ENCODE measurements at places on chromosomes 2 and 18.

DNA sequence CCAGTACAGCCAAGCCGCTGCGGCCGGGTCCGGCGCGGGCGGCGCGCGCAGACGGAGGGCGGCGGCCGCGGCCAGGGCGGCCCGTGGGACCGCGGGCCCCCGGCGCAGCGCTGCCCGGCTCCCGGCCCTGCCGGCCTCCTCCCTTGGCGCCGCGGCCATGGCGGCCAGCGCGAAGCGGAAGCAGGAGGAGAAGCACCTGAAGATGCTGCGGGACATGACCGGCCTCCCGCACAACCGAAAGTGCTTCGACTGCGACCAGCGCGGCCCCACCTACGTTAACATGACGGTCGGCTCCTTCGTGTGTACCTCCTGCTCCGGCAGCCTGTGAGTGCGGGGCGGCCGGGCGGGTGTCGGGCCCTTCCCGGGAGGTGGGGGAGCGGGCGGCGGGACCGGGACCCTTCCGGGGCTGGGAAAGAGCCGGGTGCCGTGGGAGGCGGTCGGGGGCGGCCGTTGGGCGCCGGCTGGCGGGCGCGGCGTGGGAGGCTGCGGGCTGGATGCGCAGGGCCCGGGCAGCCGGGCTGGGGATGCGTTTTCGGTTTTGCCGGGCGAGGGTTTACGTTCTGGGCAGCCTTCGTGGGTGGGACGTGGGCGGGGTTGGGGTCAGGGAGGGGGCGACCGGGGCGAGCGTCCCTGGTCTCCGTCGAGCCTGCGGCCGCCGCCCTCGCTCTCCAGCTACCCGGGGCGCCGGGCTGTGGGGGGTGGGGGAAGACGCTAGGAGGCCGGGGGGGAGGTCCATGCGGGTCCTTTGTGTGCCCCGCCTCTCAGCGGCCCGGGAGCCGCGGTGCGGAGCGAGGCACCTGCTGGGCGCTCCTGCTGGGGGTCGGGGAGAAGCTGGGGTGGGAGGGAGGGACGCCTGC, 537 bp downstream of the AGFG1 start:
- no peak for DNase-seq
- H3K36me3 ChIP-seq = no peaks in the 10 kb centered on the region
- peak overlapping the region; percentile 97 for H3K4me3 ChIP-seq
- no peaks in the 10 kb centered on the region for H3K27me3 ChIP-seq

DNA sequence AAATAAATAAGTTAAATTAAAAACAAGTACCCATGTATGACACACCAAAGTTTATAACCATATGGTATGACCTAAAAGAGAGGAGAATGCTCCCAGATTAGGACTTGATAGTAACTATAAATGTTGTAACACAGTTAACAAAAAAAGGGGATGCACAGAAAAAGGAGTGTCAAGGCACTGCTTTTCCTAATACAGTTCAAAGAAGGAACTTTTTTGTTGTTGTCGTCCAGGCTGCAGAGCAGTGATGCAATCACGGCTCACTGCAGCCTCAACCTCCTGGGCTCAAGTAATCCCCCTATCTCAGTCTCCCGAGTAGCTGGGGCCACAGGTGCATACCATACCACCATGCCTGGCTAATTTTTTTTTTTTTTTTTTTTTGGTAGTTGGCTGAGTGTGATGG, 2.7 kb downstream of the NARS1 start:
- H3K27me3 ChIP-seq = no peaks in the 10 kb centered on the region
- H3K27ac ChIP-seq = no peak overlapping the region
- H3K4me1 ChIP-seq = no peaks in the 10 kb centered on the region
- peaks cover 40% of the 10 kb centered on the region for H3K36me3 ChIP-seq

DNA sequence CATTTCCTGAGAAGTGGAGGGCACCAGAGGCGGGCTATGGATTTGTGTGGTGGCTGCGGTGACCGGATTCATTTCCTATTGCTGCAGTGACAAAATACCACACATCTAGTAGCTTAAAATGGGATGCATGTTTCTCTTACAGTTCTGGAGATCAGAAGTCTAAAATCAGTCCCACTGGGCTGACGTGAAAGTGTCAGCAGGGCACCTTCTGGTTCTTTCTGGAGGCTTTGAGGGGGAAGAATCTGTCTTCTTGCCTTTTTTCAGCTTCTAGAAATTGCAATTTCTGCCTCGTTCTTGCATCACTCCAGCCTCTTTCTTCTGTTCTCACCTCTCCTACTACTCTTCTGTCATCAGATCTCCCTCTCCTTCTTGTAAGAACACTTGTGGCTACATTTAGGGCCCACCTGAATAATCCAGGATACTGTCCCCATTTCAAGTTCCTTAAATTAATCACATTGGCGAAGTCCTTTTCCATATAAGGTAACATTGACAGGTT, 111.2 kb downstream of the MARCHF4 start:
- H3K27ac ChIP-seq = no peak overlapping the region
- no peaks in the 10 kb centered on the region for H3K4me1 ChIP-seq
- no peak overlapping the region for H3K4me3 ChIP-seq
- DNase-seq = no peak
- no peaks in the 10 kb centered on the region for H3K36me3 ChIP-seq
- H3K27me3 ChIP-seq = no peaks in the 10 kb centered on the region

DNA sequence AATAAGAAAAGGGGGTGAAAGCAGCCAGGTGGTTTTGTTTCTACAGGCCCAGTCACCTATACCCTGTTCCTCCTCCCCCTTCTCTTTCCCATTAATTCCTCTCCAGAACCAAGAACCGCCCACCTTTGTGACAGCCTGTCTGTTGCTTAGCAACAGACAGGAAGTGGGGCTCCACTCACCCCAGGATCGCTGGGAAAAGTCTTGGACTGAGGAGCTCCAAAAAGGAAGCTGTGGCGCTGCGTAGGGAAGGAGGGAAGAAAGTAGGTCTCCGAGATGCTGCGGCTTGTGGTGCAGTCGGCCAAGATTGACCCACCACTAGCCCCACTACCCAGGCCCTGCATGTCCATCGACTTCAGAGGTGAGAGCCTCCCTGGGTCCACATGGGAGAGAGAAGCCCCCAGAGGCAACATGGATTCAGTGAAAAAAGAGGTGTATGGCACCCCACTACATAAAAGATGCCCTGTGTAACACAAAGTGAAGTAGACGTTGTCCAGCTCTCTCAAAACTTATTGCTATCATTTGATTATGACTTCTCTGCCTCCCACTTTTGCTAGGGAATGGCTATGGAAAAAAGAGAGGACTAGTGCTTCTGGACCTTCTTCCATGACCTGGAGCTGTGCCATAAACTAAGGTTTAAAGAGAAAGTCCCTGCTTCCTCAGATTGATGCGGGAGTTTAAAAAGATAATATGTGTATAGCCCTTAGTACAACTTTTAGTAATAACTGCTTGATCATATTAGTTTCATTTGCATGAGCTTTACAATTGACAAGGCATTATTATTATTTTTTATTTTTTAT, at the start of gene FER1L5:
Gene FER1L5 (plus strand): TSS at position 201 of the 797 bp plus-strand sequence. CDS start 73 bp downstream, at position 274.
- H3K4me1 ChIP-seq = no peaks in the 10 kb centered on the region
- no peaks in the 10 kb centered on the region for H3K36me3 ChIP-seq
- H3K27me3 ChIP-seq = no peaks in the 10 kb centered on the region

DNA sequence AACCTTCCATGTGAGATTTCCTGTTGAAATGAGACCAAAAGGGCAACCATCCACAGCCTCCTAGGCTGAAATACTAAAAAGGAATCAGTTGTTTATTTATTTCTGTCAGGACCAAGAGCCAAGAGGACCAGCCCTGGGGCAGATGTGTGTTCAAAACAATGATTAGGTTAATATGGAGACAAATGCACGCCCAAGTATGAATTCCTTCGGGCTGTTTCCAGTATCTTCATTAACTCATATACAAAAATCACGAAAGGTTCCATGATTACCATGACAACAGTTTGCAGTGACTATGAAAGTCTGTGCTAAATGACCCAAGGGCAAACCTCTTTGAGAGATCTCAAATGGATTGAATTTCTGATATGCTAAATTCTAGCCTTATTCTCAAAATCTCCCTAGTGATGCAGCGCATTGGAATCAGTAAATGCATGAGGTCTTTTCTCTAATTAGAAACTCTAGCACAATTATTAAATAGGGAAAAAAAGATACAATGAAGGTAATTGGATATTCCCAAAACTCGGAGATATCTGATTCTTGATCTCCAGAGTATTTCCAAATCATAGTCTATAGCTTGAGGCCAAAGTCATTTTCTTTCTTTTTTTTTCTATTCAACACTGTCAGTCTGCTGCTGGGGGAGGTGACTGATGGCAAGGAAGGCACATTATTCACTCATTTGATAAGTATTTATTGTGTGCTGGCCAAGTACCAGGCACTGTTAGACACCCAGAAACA, 35.6 kb downstream of the VIT start:
- no peaks in the 10 kb centered on the region for H3K36me3 ChIP-seq
- no peak overlapping the region for H3K4me3 ChIP-seq
- no peak overlapping the region for H3K27ac ChIP-seq
- DNase-seq = no peak

DNA sequence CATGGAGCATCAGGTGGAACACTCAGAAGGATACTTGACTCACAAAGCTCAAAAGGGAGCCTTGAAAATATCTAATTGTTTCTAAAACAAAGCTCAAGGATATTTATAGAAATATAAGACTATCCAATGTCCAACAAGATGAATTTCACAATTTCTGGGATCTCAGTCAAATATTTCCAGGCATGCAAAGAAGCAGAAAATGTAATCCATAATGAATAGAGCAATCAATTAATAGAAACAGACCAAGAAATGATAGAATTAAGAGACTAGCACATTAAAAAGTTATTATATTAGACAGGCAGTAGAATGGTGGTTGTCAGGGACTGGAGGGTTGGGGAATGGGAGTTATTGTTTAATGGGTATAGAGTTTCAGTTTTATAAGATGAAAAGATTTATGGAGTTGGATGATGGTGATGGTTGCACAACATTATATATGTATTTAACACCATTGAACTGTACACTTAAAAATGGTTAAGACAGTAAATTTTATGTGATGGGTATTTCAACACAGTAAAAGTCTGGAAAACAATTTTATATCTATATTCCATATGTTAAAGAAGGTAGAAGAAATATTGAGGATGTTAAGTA, 189.9 kb upstream of the PIEZO2 start:
- H3K27me3 ChIP-seq = no peaks in the 10 kb centered on the region
- no peak for DNase-seq
- no peaks in the 10 kb centered on the region for H3K36me3 ChIP-seq
- H3K4me1 ChIP-seq = no peaks in the 10 kb centered on the region
- no peak overlapping the region for H3K27ac ChIP-seq

Data from right atrium auricular region (tissue), 2 donors.